ENCODE measurements at places on chromosomes 3 and 15.
A peak's percentile ranks its signal among the peaks of the same experiment; 100 is the strongest.

DNA sequence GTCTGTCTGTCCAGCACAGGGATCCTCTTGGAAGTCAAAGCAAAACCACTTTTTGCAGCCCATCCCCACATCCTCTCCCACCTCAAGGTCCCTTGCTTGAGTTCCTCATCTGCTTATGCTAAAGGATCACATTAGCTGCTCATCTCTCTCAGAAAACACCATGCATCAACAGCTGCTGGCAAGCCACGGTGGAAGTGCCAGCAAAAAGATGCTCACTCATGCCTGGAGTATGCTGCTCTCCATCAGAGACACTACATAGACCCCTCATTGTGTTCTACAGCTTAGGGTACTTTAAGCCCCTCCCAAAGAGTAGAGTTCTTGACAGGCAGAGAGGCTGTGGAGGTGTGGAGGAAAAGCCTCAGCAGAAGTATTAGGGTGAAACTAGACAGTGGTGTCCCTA, 94.6 kb upstream of the COL8A1 start:
- H3K4me3 ChIP-seq = no peak overlapping the region
- H3K36me3 ChIP-seq = no peaks in the 10 kb centered on the region
- H3K27ac ChIP-seq = no peak overlapping the region
- no peak for DNase-seq
- no peaks in the 10 kb centered on the region for H3K27me3 ChIP-seq

- DNase-seq = no peak
- peaks cover 38% of the 10 kb centered on the region for H3K27me3 ChIP-seq
- H3K36me3 ChIP-seq = no peaks in the 10 kb centered on the region
- peaks cover 5% of the 10 kb centered on the region for H3K4me1 ChIP-seq
Observed at GRCh38 chr15:38436993-38437392, 16.9 kb upstream of the FAM98B start.

- no peak overlapping the region for H3K4me3 ChIP-seq
- H3K4me1 ChIP-seq = no peaks in the 10 kb centered on the region
Observed at GRCh38 chr3:170840291-170840859, 29.6 kb downstream of the RPL22L1 start.

DNA sequence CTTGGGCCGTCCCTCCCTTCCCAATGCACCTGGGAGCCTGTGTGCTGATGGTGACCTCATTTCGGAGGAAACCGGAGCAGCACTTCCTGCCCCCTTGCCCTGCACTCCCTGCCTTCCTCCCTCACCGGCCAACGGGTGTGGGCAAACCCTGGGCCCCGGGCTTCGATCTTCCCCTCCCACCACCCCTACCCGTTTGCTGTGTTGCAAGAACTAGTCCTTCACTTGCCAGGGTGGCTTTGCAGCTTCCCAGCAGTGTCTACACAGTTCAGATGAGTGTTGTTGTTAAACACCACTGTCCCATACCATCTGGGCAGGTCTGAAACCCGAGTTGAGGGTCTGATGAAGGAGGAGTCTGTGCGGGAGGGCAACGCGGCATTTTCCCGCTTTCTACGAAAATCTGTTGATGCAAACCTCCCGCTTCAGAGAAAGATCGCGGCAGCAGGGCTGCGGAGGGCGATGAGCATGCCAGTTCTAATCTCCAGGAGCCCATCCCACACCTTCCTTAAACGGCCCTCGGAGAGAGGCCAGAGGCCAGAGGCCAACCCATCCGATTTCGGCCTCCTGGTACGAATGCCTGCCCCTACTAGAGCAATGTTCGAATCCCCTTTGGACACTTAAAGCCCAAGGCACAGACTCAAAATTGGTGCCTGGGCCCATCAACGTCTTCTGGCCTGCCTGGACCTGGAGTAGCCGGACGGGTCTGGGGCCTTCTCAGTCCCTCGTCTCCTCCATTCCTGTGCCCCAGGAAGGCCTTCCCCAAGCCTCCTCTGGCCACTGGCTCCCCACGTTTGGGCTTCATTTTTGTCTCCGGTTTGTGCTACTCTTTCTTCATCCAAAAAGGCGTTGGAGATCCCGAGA, 35.7 kb upstream of the POLG start:
- no peaks in the 10 kb centered on the region for H3K36me3 ChIP-seq
- H3K4me3 ChIP-seq = no peak overlapping the region

GRCh38 chr15:68299436-68299835, 21.9 kb downstream of the FEM1B start:
- H3K27ac ChIP-seq = peak overlapping the region; percentile 77
- DNase-seq = no peak
- peak overlapping the region; percentile 21 for H3K4me3 ChIP-seq
- peaks cover 9% of the 10 kb centered on the region for H3K36me3 ChIP-seq
- H3K4me1 ChIP-seq = peaks cover 19% of the 10 kb centered on the region

DNA sequence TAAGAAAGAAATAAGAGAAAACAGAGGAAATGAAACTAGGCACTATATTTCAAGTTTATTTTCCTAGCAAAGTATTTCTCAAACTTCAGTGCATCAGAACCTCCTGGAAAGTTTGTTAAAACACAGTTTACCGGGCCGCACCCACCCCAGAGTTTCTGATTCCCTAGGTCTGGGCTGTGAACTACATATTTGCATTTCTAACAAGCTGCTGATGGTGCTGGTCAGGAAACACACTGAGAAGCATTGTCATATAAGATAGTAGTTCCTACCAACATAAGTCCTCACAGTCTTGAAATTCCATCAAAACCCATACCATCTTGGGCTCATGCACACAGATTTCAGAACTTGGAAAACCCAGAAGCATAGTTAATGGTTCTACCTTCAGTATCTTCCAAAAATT, 8.3 kb downstream of the SLC9A9 start:
- H3K27ac ChIP-seq = no peak overlapping the region
- peaks cover 28% of the 10 kb centered on the region for H3K4me1 ChIP-seq
- no peak overlapping the region for H3K4me3 ChIP-seq
- H3K36me3 ChIP-seq = no peaks in the 10 kb centered on the region
- no peak for DNase-seq

DNA sequence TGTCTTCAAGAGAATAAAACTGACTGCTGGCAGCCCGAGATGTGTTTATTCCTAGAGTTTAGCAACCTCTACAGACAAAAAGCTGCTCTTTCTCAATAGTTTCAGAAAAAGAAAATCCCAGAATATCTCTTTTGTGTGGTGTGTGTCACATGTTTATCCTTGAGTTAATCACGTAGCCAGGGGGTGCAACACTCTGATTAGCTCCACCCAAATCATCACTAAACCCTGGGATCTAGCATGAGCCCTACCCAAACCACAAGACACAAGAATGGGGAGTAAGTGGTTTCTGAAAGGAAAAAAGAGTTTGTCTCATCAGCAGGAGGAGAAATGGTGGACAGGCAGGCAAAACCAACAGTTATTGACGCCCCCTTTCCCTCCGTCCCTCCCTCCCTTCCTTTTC, 78.5 kb upstream of the AGBL1 start:
- no peaks in the 10 kb centered on the region for H3K4me1 ChIP-seq
- H3K4me3 ChIP-seq = no peak overlapping the region
- DNase-seq = no peak
- no peak overlapping the region for H3K27ac ChIP-seq
- H3K27me3 ChIP-seq = peaks cover 1% of the 10 kb centered on the region
- H3K36me3 ChIP-seq = no peaks in the 10 kb centered on the region

GRCh38 chr15:75545064-75545463, 34.1 kb downstream of the PTPN9 start:
- peaks cover 4% of the 10 kb centered on the region for H3K36me3 ChIP-seq
- H3K27me3 ChIP-seq = no peaks in the 10 kb centered on the region
- H3K4me3 ChIP-seq = no peak overlapping the region
- H3K4me1 ChIP-seq = peaks cover 13% of the 10 kb centered on the region
- no peak for DNase-seq

DNA sequence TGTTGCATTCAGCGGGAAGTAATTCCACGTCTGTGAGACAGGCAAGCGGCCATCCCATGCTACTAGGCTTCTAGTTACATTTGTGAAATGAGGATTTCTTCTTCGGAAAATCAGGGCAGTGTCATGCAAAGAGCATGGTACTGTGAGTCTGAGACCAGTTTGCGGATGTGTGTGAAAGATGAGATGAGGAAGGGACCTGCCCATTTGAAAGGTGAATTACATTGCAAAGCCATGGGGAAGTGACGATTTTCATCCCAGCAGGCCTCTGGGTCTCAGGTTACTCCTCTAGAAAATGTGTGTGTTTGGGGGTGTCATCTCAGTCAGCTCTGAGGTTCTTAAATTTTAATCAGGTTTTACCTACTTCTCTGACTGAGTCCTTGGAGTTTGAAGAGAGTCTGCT, 16.1 kb downstream of the TLE3 start:
- DNase-seq = no peak
- no peak overlapping the region for H3K27ac ChIP-seq
- peaks cover 58% of the 10 kb centered on the region for H3K4me1 ChIP-seq
- no peaks in the 10 kb centered on the region for H3K27me3 ChIP-seq

DNA sequence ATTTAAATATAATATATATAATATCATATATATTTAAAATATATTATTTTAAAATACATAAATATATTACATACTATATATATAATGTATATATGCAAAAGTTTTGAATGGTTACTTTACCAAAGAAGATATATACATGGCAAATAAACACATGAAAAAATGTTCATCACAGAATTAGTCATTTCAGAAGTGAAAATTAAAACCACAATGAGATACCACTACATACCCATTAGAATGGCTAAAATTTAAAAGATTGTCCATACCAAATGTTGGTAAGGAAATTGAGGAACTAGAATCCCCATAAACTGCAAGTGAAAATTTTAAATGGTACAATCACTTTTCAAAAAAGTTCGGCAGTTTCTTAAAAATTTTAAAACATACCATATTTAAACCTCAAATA, 23.6 kb upstream of the COL8A1 start:
- no peaks in the 10 kb centered on the region for H3K4me1 ChIP-seq
- DNase-seq = no peak
- no peaks in the 10 kb centered on the region for H3K36me3 ChIP-seq

DNA sequence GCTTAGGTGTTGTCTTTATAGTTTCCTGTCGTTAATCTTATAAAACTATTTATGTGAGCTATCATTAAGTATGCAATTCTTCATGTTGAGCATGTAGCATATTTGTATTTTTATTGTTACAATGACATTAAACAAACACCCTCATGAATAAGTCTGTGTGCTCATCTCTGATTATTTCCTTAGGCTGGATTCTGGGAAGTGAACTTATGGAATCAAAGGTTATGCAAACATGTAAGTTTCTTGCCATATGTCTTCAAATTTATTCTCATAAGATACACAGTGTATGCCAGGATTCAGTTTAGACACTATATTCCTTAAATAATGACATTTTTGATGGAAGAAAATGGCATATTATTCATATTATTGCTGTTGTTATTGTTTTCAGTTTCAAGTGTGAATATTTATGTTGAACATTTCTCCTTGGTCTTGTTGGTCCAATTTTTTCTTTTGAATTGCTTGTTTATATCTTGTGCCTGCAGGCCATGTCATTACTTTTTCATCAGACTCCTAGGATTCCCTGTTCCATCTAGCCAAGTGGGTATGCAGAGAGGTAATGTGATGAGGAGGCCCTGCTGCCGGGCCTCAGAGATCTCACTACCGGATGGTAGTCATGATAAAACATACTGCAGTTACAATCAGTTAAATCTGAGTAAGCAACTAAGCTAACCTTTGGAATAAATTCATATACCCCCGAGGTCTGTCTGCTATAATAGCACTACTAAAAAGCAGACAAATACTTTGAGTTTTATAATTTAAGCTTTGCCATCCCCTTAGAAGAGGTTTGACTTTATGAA, 684.3 kb upstream of the SGO1 start:
- no peak overlapping the region for H3K27ac ChIP-seq
- no peak for DNase-seq
- H3K4me3 ChIP-seq = no peak overlapping the region
- no peaks in the 10 kb centered on the region for H3K4me1 ChIP-seq
- H3K36me3 ChIP-seq = no peaks in the 10 kb centered on the region

DNA sequence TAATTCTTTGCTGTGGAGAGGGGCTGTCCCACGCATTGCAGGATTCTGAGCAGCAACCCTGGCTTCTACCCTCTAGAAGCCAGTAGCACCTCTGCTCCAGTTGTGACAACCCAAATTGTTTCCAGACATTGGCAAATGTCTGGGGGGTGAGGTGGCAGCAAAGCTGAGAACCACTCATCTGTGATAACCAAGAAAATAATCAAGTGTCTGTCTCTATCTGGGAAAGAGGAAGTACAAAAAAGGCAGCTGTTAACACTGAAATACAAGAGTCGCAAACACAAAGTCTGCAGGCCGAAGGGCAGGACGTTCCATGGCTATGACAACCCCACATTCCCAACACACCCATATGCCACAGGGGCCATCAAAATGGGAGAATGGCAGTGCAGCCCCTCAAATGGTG, 42.2 kb upstream of the GNB5 start:
- H3K4me1 ChIP-seq = peaks cover 91% of the 10 kb centered on the region
- H3K27me3 ChIP-seq = no peaks in the 10 kb centered on the region
- peak overlapping the region; percentile 99 for H3K27ac ChIP-seq

DNA sequence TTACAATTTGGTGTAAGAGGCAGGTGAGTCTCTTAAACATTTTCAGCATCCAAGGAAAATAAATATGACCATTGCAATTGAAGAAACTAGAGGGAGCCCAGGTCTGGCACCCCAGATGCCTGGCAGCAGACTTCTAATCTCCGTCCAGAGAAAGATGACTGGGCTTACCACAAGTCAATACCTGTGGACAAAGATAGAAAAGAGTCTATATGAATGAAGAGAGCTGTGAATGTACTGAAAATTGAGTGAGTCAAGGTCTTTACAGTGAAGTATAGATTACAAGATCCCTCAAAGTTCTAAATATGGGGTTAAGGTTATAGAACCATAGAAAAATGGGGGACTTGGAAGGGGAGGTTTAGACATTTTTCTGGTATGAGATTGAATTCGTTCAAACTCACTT, 827.4 kb upstream of the NR2F2 start:
- H3K27ac ChIP-seq = no peak overlapping the region
- no peaks in the 10 kb centered on the region for H3K4me1 ChIP-seq
- no peak overlapping the region for H3K4me3 ChIP-seq
- H3K27me3 ChIP-seq = no peaks in the 10 kb centered on the region

DNA sequence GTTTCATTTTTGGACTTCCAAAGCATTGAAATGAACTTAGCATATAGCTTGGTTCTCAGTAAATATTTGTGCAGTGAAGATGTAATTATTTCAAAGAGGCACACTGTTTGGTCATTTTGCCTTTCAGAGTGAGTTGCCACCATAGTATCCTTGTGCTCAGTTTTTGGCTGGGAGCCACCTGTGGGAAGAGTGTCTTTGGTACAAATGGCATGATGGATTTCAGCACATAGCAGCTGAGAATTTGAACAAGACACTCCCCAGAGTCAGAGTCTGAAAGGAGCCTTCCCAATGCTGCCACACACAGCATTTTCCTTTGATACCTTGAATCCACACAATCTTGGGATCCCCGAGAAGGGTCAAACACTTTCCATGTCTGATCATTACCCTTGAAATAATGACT, 897.2 kb upstream of the ARPP21 start:
- no peak overlapping the region for H3K4me3 ChIP-seq
- H3K4me1 ChIP-seq = no peaks in the 10 kb centered on the region
- H3K27me3 ChIP-seq = no peaks in the 10 kb centered on the region
- no peaks in the 10 kb centered on the region for H3K36me3 ChIP-seq
- H3K27ac ChIP-seq = no peak overlapping the region

GRCh38 chr15:40217166-40217824, 21.6 kb upstream of the PAK6 start:
- no peaks in the 10 kb centered on the region for H3K4me1 ChIP-seq
- no peaks in the 10 kb centered on the region for H3K27me3 ChIP-seq
- H3K27ac ChIP-seq = no peak overlapping the region
- H3K4me3 ChIP-seq = no peak overlapping the region
- no peak for DNase-seq
- H3K36me3 ChIP-seq = no peaks in the 10 kb centered on the region

All from activated B cell treated with CpG ODN at 0.5 μM for 24 hours (primary cell).